ENCODE measurements at places on chromosomes 4 and X. TPM values are rescaled to one million over a fixed set of nuclear protein-coding genes. Genes with fewer than 3 reads are reported as not detected.

The SSX2B gene
- not detected for total RNA-seq

The GYPE gene
- 0.74 TPM for total RNA-seq

The PHKA1 gene
- total RNA-seq, result 7.4 TPM

The NAP1L5 gene
- 7.0 TPM for total RNA-seq

The ADGRG2 gene
- under 0.01 TPM for total RNA-seq

The TBX22 gene
- total RNA-seq, result not detected

The RIPPLY1 gene
- total RNA-seq, result not detected

The CRLF2 gene
- not detected for total RNA-seq

The ZNF630 gene
- total RNA-seq, result 1.3 TPM

The PJA1 gene
- total RNA-seq, result 19.5 TPM

The FAM156A gene
- 13.4 TPM for total RNA-seq

The MAGEB3 gene
- total RNA-seq, result not detected

The DSPP gene
- total RNA-seq, result not detected

All from bronchus fibroblast of lung (primary cell).